ENCODE measurements at places on chromosomes 2 and 18. TPM values are rescaled to one million over a fixed set of nuclear protein-coding genes. Genes with fewer than 3 reads are reported as not detected.

ITGA4 gene
- 27.7 TPM for total RNA-seq

HRH4 gene
- total RNA-seq: 0.16 TPM

GRCh38 chr18:27546991-27547390, 361.9 kb upstream of the CHST9 start:
- DNase-seq: no peak

DNA sequence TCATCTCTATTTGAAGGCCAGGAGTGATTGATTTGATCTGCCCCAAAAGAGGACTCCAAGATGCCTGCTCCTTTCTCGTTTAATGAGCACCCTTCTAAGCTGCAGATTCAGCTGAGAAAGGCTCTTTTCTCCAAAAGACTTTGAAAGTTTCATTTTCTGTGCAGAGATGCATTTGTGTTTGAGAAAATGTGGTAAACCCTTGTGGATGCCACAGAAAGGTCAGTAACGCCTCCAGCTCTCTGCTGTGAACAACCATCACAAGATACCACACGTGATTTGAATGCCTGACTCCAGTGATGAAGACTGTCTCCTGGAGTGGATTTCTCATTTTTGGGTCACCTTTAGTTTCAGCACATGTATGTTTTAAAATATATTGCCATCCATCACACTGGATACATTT, 35.0 kb upstream of the CCDC85A start:
- DNase-seq: no peak

DNA sequence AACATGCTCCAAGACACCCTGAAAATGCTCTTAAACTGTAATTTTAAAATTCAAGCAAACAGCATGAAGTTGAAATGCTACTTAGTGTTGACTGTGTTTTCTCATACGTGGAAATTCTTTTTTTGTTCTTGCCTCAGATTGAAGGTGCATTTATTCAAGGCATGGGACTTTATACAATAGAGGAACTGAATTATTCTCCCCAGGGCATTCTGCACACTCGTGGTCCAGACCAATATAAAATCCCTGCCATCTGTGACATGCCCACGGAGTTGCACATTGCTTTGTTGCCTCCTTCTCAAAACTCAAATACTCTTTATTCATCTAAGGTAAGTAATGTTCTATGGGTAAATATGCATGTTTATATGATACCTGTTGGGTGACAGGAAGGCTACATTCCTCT, 82.7 kb downstream of the AOX1 start:
- DNase-seq: no peak

Measured in activated CD4-positive, alpha-beta T cell treated with anti-CD3 and anti-CD28 coated beads for 36 hours (primary cell).